CD8-positive, alpha-beta memory T cell (primary cell): ENCODE measurements at places on chromosomes 12 and 14.
A peak's percentile ranks its signal among the peaks of the same experiment; 100 is the strongest.

DNA sequence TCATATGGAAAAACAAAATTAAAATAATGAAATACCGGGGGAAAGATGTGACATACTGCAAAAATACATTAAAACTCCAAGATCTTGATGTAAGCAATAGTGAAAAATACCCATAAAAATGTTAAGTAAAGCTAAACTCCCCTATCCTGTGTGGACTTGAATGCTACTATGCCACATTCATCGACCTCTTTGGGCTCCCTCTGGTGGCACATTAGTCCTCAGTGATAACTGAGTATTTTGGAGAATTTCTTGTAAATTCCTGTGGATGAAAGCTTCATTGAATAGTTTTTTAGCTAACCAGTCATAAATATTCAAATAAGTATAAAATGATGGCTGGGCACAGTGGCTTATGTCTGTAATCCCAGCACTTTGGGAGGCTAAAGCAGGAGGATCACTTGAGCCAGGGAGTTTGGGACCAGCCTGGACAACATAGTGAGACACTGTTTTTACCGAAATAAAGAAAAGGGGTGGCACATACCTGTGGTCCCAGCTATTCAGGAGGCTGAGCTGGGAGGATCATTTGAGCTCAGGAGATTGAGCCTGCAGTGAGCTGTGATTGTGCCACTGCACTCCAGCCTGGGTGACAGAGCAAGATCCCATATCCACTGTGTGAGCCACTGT, 42.4 kb upstream of the SGPP1 start:
- DNase-seq: peak; percentile 27

DNA sequence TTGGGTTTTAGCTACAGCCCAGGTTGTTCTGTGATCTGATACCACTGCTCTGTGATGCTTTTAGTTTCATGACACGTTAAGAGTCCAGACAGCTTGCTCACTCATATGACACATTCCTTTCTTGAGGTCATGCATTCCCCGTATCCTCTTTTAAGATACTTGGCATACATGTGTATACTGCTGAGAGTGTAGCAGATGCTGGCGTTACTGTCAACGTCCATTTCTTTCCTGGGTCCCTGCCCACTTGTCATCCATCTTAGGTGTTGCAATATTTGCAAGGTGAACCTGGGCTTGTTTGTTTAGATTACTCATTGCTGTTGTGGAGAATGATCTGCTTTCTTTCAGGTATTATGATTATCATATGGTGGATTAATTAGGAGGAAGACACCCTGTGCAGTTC, 9.1 kb upstream of the EMP1 start:
- no peak for DNase-seq

DNA sequence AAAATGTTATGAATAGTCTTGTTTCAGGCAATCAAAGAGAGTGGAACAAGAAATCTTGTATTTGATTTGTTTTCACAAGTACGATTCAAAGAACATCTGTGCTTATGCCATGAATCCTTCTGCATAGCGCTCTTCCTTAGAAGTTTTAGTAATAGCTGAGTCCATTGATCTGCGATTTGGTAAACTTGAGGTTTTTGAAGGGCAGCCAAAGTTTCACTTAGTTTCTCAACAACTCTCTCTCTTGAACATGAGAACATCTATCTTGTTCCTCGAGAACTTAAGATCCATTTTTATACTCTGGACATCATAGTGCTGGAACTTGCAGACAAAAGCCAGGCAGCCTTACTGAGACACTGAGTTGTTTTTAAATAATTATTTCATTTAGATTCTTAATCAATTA, 96.2 kb upstream of the USP15 start:
- DNase-seq: no peak

- DNase-seq: peak; percentile 33
Observed at GRCh38 chr12:54082397-54082892, 28.8 kb downstream of the HOXC4 start.
